ENCODE measurements at places on chromosomes 5 and 9.

DNA sequence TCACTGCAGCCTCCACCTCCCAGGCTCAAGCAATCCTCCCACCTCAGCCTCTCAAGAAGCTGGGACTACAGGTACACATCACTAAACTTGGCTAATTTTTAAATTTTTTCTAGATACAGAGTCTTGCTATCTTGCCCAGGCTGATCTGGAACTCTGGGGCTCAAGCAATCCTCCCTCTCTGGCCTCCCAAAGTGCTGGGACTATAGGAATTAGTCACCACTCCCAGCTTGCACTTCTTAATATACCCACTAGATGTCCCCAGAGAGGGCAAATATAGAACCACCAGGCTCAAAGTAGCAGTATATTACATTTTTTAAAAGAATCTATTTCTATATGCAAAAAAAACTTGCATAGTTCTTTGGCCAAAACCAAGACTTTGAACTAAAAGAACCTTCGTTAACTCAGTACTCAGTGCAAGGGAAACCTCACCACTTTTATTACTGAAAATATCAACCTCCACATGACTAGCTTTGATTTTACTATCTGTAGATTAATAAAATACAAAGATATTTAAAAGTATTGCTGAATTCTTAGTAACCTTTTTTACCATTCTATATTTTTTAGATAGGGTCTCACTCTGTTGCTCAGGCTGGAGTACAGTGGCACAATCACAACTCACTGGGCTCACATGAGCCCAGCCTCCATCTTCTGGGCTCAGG is 25.8 kb upstream of the HSD17B3 start:
- peak; percentile 65 for DNase-seq

- no peak for DNase-seq
Observed at GRCh38 chr9:4654084-4654483, 8.0 kb upstream of the PLPP6 start.

GRCh38 chr9:27247756-27248155 is 49.2 kb downstream of the EQTN start:
- peak; percentile 62 for DNase-seq

DNA sequence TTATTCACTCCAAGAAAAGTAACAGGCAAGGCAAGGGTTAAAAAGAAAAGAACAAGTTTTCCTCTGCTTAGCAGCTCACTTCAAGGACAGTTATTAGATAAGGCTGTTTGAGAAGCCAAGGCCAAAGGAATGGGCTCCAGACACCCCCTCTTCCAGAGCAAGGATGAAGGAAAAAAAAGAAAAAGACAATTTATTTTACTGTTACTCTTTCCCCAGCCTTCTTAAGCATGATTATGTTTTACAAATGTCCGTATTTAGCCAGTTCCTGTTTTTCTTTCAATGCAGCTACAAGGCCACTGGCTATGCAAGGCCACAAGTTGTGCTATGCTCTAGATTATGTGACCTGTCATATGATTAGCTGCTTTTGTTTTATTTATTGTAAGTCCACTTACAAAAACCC is 106.5 kb upstream of the SIMC1 start:
- DNase-seq: no peak

GRCh38 chr5:102670224-102670836 is 84.8 kb upstream of the PAM start:
- peak; percentile 68 for DNase-seq

DNA sequence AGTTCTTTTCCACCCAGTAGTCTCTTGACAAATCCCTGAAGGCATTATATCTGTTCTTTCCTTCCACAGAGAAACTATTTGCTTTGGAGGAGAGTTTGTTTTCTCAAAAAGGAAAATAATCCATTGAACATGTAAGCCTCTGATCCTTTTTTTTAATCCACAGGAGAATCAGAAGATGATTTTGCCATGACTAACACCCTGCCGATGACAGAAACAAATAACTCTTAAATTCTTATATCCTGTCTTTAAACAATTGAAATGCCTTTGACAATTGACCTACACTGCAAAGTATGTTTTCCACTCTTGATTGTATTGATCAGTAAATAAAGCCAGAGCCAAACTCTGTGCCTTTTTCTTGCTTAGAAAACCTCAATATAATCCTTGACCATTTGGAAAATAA is 666.4 kb upstream of the CTNND2 start:
- no peak for DNase-seq

- DNase-seq: no peak
Observed at GRCh38 chr5:168288349-168289245, 2.8 kb upstream of the WWC1 start.

- DNase-seq: no peak
Observed at GRCh38 chr5:113825176-113825575, 311.7 kb downstream of the YTHDC2 start.

GRCh38 chr5:178651046-178651810 is 24.4 kb upstream of the CLK4 start:
- DNase-seq: no peak

Measured in H7 (cell line).